CD4-positive, alpha-beta T cell treated with Interleukin-10 for 1 hour (primary cell): ENCODE measurements at places on chromosomes 16 and 17.

GRCh38 chr16:65767125-65767524 is 599.4 kb upstream of the CDH5 start:
- no peak for DNase-seq

GRCh38 chr17:78399693-78400144 is 21.3 kb downstream of the PGS1 start:
- no peak for DNase-seq

- no peak for DNase-seq
Measured at GRCh38 chr16:87947356-87948118, 3.7 kb upstream of the BANP start.

DNA sequence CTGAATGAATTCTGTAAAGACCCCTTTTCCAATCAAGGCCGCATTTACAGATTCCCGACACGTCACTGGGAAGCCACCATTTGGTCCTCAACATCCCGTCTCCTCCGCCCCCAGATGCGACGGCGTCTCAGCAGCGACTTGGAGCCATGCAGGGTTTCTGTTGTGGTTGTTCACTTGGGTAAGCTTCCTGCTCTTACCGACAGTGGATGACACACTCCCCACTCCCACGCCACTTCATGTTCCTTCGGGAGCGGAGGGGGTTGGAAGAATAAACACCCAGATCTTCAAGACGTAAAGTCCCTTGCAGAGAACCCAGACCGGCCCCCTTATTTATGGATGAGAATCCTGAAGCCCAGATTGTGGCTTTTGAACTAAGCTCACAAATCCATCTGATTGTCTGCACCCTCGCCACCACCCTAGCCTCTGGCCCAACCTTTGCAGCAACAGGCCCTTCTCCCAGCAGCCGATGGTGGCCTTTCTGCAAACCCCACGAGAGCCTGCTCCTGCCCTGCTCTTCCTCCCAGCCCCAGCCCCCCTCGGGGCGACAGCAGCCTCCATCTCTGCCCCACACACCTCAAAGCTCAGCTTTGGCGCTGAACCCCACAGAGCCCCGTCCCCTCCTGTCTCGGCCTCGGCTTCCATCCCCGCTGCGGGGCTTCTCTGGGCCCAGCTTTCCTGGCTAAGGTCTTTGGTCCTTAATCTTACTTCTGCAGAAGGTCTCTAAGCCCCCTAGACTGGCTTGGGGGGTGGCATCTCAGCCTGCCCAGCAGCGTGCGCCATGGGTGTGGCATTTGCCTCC is 19.0 kb upstream of the OSGIN1 start:
- DNase-seq = no peak

DNA sequence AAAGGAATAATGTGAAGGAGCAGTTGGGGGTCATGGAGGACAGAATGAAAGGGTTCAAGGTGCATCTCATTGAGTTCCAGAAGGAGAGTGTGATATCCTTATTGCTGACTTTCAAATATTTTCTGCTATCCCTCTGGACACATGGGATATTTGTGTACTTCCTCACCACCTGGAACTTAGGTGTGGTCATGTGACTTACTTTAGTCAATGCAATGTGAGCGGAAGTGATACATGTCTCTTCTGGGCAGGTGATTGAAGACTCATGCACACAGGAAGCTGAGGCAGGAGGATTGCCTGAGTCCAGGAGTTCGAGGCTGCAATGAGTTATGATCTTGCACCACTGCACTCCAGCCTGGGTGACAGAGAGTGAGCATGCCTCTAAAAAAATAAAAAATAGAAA is 36.7 kb upstream of the TANC2 start:
- no peak for DNase-seq

DNA sequence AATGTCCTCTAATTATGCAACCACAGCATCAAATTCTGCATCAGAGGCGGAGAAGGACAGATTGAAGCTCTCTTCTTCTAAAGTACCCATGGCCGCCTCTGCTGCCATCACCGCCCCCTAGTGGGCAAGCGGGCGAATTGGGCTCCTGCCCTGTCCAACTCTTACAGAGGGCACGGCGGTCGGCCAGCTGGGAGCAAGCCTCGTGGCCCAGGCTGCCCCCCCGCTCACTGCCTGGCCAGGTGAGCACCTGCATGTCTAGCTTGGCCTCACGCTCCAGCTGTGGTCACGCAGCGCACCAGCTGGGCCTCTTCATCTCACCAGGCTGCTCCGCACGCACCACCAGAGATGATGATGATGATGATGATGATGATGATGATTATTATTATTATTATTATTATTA is 146.1 kb upstream of the TOM1L1 start:
- DNase-seq = no peak

GRCh38 chr17:4469552-4469951 is 29.1 kb upstream of the SPNS2 start:
- no peak for DNase-seq

DNA sequence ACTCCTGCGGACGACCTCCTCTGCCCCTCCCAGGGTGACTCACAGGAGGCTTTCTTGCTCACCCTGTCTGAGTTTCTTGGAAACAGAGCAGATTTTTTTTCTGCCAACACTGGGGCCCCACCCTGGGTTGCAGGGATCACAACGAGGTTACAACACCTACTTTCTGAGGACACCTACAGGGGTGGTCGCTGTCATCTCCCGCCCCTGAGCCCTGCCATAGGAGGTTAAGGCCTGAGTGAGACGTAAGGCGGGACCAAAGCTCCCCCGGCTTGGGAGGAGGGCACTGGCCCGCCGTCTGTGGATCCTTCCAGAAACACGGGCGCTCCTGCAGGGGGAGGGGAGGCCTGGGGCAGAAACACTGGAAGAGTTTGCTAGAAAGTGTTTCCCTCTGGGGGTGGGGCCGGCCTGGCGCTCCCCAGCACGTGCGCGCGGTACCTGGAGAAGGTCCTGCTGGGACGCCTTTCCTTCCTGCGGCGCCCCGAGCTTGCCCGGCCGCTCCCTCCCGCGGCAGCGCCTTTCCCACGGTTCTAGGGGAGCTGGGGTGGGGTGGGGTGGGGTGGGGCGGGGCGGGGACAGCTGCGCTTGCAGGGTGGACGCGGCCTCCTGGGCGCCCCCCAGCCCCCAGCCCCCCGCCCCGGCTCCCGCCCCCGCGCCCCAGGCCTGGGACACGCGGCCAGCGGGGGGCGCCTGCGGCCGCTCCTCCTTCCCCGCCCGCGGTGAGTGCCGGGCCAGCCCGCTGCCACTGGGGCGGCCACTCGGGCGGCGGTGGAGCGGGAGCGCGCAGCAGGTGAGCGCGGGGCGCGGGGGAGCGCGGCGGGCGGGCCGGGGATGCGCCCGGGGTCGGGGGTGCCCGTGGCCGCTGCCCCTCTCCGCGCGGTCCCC is 20.7 kb upstream of the ADCY7 start:
- DNase-seq = peak; percentile 48

DNA sequence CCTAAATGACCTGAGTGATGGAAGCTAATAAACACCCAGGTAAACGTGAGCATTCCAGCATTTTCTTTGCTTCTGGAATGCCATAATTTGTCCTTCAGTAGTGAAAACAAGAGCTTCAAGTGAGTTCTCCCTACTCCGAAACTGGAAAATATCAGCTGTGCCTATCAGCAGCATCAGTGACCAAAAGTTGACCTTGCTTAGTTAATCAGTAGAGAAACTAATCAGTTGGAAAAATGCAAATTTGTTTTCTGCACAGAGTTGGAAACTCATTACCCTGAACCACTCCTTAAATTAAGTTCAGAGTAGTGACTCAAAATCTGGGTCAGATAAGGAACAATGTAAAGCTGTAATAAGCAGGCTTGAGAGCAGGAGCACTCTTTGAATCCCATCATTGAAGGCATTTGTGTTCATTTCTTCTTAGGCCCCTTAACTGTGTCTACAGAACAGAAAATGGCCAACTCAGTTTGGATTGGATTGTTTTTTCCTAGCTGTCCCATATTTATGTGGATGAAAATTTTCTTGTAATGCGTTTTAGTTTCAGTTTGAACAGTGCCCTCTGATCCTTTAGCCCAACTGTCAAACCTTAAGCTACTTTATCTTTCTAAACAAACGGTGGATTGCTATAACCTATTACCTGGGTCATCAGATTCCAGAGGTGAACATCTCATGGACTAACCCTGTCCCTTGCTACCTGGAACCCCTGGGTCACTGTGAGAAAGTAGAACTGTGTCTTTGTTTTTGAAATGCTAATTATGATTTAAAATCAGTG is 290.4 kb downstream of the TOX3 start:
- no peak for DNase-seq

DNA sequence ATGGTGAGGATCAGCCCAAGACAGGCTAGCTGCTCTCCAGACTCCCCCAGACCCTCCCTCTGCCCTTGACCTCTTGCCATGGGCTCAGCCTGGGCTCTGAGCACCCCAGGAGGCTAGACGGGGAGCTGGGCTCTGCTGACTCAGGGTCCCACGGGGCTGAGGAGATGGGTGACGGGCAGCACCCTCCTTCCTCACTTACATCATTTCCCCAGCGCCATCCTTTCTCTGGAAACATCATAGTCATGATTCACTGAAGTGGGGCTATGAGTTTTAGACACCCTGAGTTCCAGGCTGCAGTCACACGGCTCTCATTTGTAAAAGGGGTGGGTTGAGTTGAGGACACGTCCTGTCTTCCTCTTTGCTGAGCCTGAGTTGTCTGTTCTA is 3.0 kb upstream of the ITGAX start:
- no peak for DNase-seq

- peak; percentile 81 for DNase-seq
Measured at GRCh38 chr17:76240461-76241203, at the start of gene RNF157. Gene RNF157, minus strand, starts transcription at chr17:76240493. Its CDS starts 253 bp downstream, at chr17:76240240.

DNA sequence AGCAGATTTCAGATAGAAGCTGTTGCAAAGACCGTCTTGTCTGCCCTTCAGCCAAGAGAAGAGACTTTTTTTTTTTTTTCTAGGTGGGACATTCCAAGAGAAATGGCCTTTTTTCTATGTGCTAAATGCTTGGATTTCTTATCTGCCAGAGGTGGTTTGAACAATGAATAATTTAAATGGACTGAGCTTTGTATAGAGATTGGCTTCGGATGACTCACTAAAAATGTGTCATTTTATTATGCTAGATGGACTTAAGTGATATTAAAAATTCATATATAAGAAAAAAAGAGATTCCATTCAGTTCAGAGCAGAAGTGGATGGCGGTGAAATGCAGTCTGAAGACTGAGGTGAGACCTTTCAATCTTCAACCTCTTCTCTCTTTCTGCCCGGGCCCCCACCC is 58.4 kb downstream of the MEAK7 start:
- DNase-seq = no peak

DNA sequence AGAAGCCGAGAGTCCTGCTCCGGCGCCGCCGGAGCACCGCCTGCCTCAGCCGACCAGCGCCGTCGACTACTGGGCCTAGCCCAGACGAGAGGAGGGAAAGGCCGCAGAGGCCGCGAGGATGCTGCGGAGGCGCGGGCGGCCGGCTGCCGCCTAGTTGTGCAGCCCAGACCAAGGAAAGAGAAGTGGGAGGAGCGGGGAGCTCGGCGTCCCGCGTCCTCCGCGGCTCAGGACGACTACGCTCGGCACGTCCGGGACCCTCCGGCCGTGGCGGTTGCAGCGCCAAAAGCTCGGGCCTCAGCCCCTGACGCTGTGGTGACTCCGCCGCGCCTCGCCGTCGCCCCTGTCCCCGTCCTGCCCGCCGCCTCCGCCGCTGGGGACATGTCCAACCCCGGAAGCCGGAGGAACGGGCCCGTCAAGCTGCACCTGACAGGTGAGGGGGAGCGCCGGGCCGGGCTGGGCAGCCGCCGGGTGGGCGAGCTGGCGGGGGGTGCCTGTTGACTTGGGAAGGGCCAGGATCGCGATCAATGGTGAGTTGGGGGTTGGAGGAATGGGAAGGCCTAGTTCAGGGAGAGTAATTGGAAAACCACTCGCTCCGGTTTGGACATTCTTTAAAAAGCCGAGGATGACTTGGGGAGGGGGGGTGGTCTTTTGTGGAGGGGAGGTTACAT is 37.7 kb downstream of the RNF135 start:
- DNase-seq = peak; percentile 58

DNA sequence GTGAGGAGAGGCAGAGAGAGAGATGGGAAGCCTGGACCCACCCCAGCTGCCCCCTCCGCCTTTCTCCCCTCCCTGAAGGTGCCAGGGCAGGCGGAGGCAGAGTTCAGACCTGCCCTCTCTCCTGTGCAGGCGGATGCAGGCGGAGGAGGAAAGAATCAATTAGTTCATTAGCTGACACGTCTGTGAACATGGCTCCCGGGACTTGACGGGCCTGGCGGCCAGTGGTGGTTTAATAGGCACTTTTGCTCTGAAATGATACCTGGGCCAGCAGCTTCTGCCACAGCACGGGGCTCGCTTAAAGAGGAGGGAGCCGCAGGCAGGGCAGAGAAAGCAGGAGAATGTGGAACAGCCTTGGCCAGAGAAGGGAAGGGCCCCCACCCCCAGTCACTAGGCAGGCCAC is 98.1 kb downstream of the SDK2 start:
- no peak for DNase-seq

- no peak for DNase-seq
Measured at GRCh38 chr16:72112906-72113615, 19.4 kb downstream of the DHX38 start.

GRCh38 chr17:30000001-30000754 is 58.7 kb downstream of the EFCAB5 start:
- DNase-seq = no peak

- DNase-seq = no peak
Measured at GRCh38 chr17:74797824-74798223, 21.7 kb upstream of the NAT9 start.

- DNase-seq = no peak
Measured at GRCh38 chr17:82031303-82031884, at the start of gene RAC3. Gene RAC3, plus strand, starts transcription at chr17:82031678. Its CDS starts 84 bp downstream, at chr17:82031762.
